Caudate nucleus (tissue), 63 donors: ENCODE measurements at places on chromosomes 12 and 14.

- no peak for DNase-seq
These were observed 132.4 kb downstream of the ANO6 start for GRCh38 chr12:45348311-45348710.

DNA sequence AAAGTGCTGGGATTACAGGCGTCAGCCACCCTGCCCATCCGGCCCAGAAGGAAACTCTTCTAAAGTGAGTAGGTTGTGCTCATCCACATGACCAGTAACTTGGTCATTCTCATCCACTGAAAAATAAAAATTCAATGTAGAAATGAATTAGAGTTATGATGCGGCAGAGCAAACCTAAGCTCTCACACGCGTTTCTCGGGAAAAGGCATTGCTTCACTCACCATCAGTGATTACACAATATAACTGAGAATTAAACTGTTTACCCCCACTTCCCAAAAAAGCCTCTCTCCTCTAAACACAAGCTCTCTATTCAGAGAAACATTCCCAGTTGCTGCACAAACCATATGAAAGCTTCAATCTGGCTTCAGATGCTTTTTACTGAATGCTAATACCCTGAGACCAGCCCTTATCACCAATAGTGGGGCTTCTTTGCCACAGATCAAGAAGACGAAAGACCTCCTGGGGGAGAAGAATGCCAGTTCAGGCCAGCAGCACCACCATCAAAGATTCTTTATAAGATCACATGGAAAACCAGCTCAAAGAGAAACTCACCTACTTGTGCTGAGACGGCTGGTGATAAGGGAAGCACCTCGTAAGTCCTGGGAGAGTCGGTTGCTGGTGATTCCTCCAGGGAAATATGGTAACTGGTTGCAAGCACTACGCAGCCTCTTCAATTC is 121.5 kb upstream of the SFSWAP start:
- DNase-seq: no peak

- no peak for DNase-seq
These were observed 188.4 kb downstream of the NRXN3 start for GRCh38 chr14:78358591-78358990.

- DNase-seq: no peak
These were observed 5.2 kb downstream of the MMP17 start for GRCh38 chr12:131833288-131833895.

- no peak for DNase-seq
These were observed 155.9 kb upstream of the PRMT8 start for GRCh38 chr12:3335078-3335487.

DNA sequence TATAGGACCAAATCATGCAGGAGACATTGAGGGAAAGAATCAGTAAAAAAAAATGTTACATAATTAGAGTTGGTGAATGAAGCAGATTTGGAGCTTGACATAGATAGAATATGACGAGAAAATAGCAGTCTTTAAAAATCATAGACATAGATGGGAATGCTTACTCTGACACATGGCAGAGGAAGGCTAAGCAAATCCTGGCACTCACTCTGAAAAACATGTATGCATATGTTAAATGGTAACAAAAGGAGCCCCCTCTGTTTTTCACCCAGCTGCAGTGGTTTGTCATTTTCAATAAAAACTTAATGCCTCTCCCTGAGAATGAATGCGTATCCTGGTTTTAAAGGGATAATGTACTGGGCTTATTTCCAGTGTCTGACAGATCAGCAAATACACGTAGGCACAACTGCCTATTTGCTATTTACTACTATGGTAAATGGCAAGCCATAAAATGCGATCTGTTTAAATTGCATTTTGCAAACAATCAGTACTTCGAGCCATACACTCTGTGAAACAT is 561.2 kb upstream of the SEL1L start:
- no peak for DNase-seq

GRCh38 chr14:100910888-100911664 is 7.6 kb upstream of the RTL1 start:
- DNase-seq: no peak

DNA sequence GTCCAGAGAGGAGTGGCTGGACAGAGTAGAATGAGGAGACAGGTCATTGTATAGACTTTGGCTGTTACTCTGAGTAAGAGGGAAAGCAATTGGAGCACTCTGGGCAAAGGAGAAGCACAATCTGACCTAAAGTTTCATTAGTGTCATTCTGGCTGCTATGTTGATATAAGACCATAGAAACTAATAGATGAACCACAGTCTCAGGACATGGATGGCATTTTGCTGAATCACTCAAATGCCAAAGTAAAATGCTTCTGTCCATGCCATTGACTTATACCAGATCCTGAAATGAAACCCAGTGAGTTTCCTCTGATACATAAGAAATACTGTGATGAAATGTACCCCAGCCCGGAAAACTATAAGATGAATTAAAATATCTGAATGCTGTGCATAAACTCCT is 65.8 kb upstream of the COCH start:
- DNase-seq: no peak

DNA sequence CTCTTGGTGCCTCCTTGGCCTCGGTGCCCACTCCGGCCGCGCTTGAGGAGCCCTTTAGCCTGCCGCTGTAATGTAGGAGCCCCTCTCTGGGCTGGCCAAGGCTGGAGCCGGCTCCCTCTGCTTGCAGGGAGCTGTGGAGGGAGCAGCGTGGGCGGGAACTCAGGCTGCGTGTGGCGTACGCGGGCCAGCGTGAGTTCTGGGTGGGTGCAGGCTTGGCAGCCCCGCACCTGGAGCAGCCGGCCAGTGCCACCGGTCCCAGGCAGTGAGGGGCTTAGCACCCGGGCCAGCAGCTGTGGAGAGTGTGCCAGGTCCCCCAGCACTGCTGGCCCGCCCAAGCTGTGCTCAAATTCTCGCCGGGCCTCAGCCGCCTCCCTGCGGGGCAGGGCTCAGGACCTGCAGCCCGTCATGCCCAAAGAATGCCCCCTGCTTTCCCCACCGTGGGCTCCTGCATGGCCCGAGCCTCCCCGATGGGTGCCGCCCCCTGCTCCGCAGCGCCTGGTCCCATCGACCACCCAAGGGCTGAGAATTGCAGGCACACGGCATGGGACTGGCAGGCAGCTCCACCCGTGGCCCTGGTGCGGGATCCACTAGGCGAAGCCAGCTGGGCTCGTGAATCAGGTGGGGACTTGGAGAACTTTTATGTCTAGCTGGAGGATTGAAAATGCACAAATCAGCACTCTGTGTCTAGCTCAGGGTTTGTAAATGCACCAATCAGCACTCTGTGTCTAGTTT is 129.2 kb downstream of the PAWR start:
- no peak for DNase-seq

DNA sequence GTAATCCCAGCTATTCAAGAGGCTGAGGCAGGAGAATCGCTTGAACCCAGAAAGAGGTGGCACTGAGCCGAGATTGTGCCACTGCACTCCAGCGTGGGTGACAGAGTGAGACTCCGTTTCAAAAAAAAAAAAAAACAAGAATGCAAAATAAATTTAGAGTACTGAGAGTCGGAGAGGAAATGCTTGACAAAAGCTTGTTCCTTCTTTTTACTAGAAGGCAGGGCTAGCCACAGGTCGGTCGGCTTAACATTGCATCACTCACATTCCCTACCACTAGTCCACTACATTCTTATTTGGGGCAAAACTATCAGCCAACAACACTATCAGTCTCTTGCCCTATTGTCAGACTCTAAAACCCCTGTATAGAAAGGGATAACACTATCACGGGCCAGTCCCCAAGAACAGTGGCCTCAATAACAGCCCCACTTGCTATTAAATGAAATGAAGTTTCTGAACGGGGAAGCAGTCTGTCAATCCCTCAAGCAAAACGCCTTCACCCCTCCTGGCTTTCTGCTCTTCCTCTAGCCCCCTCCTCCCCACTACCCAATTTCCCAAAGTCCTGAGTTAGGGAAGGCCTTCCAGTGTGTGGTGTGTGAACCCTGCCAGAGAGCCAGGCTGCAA is 1.0 kb downstream of the RNF41 start:
- DNase-seq: no peak

- no peak for DNase-seq
These were observed 391.0 kb upstream of the RGS6 start for GRCh38 chr14:71541271-71541670.

DNA sequence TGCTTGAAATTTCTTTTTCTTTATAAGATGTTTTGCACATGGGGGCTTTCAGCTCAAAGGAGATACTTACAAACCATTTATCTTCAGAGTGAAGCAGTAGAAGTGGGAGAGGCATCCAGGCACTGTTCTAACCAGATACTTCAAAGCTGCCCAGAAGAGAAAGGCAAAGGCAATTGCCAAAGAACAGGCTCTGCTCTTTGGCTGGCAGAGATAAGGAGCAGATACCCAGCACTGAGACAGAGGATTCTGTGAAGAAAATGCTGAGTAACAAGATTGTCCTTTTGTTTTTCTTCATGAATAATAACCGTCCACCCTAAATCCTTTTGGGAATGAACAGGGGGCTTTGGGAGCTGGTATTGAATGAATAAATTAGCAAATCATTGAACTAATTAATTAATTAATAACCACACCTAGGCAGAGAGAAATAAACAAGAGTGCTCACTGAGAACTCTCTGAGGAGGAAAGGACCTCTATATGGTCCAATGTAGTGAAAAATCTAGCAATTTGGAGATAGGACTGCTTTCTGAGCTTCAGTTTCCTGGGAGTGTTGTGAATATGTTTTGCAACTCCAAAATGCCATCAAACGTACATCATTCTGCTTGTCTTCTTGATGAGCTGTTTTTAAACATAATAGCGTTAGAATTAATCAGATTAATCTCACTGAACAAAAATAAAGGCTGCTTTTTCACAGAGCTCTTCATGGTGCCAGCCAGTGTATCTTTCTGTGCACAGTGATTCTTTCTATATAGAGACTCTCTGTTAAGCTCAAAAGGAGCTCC is 192.8 kb upstream of the AMIGO2 start:
- no peak for DNase-seq

DNA sequence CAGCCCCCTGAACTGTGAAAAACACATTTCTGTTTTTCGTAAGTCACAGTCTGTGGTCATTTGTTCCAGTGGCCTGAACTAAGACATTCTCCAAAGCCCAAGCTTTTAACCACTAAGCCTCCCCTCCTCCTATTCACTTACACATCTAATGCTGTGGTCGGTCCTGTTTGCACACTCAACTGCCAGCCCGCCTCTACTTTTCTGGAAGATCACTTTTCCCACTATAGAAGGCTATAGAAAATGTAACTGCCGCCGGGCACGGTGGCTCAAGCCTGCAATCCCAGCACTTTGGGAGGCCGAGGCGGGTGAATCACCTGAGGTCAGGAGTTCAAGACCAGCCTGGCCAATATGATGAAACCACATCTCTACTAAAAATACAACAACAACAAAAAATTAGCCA is 524.7 kb upstream of the TMEM132C start:
- no peak for DNase-seq

- no peak for DNase-seq
These were observed 78.3 kb downstream of the LGMN start for GRCh38 chr14:92670160-92670559.

GRCh38 chr12:104281636-104282035 is 21.9 kb upstream of the EID3 start:
- DNase-seq: no peak

- peak; percentile 49 for DNase-seq
These were observed 14.8 kb upstream of the CALM1 start for GRCh38 chr14:90381999-90382451.

- no peak for DNase-seq
These were observed 114.3 kb downstream of the KSR2 start for GRCh38 chr12:117854339-117855012.

- DNase-seq: no peak
These were observed 70.1 kb downstream of the SLC6A15 start for GRCh38 chr12:84842406-84843013.

GRCh38 chr14:77910506-77910905 is 110.6 kb downstream of the ADCK1 start:
- DNase-seq: no peak

GRCh38 chr12:19575337-19576243 is 136.3 kb downstream of the AEBP2 start:
- no peak for DNase-seq

GRCh38 chr12:70560671-70561070 is 76.6 kb downstream of the PTPRB start:
- no peak for DNase-seq

GRCh38 chr12:32307326-32307725 is 92.0 kb upstream of the FGD4 start:
- no peak for DNase-seq

GRCh38 chr14:60309867-60310552 is 61.0 kb downstream of the PPM1A start:
- DNase-seq: no peak

GRCh38 chr14:101595349-101595748 is 34.1 kb downstream of the DIO3 start:
- no peak for DNase-seq

- DNase-seq: no peak
These were observed 26.8 kb upstream of the DAAM1 start for GRCh38 chr14:59161561-59162175.

DNA sequence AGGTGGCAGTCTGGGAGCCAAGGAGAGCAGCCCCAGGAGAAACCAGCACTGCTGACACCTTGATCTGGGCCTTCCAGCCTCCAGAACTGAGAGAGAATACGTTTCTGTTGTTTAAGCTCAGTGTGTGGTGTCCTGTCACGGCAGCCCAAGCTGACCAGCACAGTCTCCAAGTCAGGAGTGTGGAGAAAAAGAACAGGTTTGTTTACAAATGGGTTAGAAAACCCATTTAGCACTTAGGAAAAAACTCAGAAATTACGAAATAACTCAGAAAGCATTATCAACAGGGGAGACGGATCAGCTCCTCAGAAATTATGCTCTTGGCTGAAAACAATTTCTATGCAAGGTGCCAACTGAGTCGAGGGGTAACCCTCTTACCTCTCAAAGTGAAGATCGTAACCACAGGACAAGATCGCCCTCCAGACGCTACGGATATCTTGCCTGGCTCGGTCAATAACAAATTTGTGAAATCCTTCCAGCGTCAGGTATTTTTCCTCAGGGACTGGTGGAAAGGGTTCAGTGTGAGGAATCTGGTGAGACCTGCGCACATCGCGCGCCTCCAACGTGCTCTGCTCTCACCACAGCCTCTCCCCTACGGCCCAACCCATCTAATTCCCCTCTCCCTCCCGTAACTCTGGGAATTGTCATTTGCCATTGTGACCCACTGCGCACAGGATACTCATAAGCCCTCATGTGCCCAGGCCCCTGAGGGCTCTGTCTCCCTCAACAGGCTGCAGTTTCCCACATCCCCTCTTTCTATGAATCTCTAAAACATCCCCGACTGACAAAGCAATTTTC is 50.2 kb downstream of the TRAFD1 start:
- DNase-seq: no peak

DNA sequence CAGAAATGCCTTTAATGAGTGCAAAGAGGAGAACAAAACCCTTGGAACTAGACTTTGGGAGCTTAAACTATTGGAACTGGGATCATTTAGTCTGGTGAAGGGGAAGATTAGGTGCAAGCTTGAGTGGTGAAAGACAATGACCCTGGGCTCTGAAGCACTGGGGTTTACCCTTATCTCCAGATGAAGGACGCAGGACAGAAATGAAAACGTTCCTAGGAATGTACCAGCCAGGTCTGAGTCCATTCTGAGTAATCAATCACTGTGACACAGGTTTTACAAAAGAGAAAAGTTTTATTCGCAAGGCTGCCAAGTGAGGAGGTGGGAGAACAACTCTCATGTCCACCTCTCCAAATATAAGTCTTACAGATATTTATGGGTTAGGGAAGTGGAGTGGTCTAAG is 249.1 kb downstream of the LRIG3 start:
- no peak for DNase-seq
